ENCODE measurements at places on chromosomes 1 and 21.

- no peak for DNase-seq
Observed at GRCh38 chr1:197675583-197676208, 99.6 kb downstream of the DENND1B start.

GRCh38 chr1:21298981-21299391 lies 8.7 kb upstream of the ECE1 start:
- DNase-seq = no peak

DNA sequence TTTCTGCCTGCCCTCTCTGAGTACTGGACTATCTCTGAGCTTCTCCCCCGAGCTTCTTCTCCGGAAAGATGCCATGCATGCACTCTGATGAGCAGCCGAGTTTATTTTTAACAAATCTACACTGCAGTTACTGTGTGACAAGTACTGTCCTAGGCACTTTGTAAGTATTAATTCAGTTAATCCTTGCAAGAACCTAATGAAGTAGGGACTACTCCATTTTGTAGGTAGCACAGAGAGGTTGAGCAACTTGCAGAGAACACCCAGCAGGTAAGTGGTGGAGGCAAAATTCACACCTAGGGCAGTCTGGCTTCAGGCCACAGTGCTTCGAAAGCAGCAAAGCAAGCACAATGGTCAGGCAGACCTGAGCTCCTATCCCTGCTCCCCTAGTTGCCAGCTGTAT lies 3.8 kb upstream of the TAL1 start:
- no peak for DNase-seq

DNA sequence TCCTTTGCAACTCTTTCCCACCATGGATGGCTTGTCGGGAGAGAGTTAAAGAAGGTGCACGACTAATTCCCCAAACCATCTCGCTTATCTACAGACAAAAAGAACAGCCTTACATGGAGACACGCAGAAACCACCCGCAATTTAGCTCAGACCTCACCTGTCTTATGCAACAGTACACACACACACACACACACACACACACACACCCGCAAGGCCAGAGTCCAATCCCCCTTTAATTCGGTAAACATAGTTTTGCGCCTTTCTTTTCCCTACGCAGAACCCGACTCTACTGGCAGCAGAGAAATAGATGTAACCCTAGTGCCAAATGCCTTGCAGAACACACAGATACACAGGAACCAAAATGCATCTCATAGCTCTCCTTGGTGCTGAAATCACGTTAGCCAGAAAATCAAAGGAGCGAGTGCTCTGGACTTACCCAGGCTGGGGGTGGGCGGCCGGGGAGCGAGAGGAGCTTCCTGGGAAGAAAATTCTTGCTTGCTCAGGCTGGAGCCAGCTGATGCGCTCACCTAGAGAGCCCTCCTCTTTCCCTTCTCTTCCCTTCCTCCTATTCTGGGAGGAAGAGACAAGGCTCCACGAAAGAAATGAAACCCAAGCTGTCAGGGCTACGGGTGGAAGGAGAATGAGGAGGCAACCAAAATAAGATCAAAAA lies 470 bp downstream of the TNR start:
- DNase-seq = no peak

- no peak for DNase-seq
Observed at GRCh38 chr1:153679337-153680119, 1.0 kb downstream of the NPR1 start.

DNA sequence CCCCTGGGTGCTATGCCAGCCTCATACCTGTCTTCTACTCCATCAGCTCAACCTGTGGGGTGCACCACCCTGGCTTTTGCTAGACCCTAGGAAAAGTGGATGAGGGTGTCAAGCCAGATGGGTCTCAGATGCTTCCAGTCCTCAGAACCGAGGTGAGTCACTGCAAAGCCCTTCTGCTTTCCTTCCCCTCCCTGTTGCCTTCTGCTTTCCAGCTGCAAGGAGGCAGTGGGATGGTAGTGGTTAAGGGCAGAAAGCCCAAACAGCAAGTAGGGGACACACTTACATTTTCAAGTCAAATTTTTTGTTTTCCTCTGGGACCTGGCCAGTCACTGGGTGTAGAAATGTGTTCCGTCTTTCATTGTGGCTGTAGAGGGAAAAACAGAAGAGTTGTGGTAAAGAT lies 60.7 kb upstream of the GOLT1A start:
- DNase-seq = no peak

DNA sequence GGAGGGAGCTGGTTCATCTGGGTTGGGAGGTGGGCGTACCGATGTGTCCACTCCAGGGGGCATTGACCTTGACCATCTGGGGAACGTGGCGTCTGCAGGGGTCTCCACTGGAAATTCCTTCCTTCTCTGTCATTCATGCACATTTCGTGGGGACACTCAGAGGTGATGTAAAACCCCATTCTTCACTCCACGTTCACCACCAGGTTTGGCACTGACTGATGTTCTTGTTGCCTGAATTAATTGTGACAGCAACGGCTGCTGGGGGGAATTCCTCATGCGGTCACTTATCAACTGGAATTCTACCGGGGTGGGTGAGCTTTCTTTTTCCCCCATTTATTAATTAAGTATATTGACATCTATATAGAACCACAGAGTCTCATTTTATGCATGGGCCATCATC lies 18.1 kb upstream of the POFUT2 start:
- no peak for DNase-seq

DNA sequence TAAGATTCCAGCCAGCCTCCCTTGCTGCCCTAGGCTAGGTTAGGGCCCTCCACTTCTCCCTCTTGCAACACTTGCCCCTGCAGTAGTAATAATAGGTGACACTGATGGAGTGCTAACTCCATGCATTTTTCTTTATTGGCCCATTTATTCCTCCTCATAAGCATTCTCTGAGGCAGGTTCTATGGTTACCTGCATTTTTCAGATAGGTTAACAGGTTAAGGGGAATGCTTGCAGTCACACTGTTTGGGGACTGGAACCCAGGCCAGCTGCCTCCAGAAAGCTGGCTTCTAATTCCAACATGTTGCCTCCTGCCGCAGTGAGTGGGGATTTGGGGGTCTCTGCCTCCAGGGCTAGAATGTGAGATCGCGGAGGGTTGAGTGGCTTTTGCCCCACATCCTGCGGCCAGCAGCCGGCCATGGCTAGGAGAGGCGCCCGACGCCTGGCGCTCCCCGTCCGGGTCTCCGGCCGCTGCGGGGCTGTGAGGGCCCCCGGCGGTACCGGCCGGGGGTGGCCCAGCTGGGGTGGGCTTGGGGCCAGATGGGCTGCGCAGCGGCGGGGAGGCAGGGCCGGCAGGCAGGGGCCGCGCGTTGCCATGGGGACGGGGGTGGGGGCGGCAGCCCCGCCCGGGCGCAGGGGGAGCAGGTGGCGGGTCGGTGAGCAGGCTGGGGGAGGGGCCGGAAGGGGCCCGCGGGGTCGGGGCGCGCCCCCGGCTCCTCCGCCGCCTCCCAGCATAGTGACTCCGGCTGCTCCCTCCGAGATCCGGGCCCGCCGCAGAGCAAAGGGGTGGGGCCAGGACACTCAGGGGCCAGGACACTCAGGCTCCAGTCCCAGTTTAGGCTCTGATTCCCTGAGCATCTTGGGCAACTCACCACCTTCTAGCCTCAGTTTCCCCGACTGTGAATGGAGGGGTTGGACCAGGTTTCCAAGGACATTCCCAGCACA lies 68.4 kb upstream of the SSBP3 start:
- DNase-seq = no peak

GRCh38 chr1:31843506-31843905 lies 27.7 kb upstream of the SPOCD1 start:
- no peak for DNase-seq

- DNase-seq = no peak
Observed at GRCh38 chr1:160826546-160826945, 30.6 kb downstream of the LY9 start.

DNA sequence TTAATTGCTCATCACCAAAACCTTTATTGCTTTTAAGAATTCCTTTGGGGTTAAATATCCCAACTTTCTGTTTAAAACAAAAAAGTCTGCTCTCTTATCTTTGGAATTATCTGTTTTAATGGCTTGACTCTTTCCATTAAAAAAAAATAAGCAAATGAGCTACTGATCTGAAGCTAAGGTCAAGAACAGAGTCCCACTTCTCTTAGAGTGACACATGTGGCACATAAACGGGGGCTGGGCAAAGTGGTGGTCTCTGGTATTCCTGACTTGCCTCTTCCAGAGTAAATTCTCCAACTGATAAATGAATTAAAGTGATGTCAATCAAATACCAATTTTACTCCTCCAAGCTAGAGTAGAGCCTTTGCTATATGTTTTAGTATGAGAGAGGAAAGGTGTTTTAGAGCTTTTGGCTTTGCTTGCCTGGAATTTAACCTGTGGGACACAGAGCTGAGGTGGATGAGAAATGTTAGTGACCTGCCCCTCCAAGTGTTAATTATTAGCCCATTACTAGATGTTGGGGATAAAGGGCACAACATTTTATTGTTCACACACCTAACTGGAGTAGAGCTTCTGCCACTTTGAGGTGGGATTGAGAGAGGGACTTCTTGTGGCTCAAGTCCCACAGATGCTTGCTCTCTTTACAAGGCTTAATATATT lies 864.0 kb downstream of the LRRIQ3 start:
- no peak for DNase-seq

GRCh38 chr1:151606384-151606783 lies 5.5 kb upstream of the SNX27 start:
- DNase-seq = no peak

- DNase-seq = no peak
Observed at GRCh38 chr1:26290122-26290881, 10.4 kb downstream of the SH3BGRL3 start.

GRCh38 chr21:34078915-34079314 lies 5.5 kb downstream of the MRPS6 start:
- no peak for DNase-seq

- DNase-seq = no peak
Observed at GRCh38 chr1:55040933-55041494, 1.7 kb downstream of the PCSK9 start.

DNA sequence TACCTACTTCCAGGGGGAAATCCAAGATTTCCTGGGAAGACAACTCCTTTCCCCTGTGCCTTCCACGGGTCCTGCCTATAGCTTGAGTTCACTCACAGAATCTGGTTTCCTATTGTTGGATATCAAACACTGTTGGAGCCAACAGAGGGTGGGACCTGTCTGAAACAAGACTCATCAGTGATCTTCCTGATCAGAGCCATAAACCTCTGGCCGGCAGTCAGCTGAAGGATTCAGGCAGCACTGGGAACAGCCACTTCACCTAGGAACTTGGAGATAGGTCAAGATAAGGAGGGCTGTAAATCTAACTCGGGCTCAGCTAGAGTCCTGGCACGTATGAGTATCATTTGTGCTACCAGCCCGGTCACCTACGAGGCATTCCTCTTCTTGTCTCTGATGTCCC lies 23.3 kb downstream of the SH3BP5L start:
- DNase-seq = no peak

- no peak for DNase-seq
Observed at GRCh38 chr1:161099090-161099802, 1.1 kb downstream of the KLHDC9 start.

- no peak for DNase-seq
Observed at GRCh38 chr1:109290998-109291397, 8.1 kb upstream of the PSRC1 start.

GRCh38 chr21:28418726-28419514 lies 573.8 kb downstream of the LTN1 start:
- DNase-seq = no peak

DNA sequence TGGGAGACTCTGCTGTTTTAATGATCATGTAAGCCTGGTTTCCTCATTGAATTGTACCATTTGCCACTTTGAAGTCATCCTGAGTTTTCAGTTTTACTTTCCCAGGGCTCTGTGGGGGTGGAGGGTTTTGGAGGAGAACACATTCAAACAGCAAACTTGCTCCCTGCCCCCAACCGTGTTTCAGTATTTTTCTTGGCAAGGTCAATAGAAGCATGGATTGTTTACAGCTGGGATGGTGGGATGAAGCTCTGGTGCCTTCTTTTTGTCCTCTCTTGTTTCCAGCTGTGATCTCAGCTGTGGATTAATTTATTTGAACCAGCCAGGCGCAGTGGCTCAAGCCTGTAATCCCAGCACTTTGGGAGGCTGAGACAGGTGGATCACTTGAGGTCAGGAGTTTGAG lies 54.3 kb upstream of the SERBP1 start:
- no peak for DNase-seq

GRCh38 chr21:45403133-45403824 lies 1.7 kb upstream of the COL18A1 start:
- no peak for DNase-seq
